ENCODE measurements at places on chromosomes 12 and 14.
A peak's percentile ranks its signal among the peaks of the same experiment; 100 is the strongest.

GRCh38 chr14:91123201-91123600 lies 9.3 kb downstream of the DGLUCY start:
- no peak for DNase-seq

DNA sequence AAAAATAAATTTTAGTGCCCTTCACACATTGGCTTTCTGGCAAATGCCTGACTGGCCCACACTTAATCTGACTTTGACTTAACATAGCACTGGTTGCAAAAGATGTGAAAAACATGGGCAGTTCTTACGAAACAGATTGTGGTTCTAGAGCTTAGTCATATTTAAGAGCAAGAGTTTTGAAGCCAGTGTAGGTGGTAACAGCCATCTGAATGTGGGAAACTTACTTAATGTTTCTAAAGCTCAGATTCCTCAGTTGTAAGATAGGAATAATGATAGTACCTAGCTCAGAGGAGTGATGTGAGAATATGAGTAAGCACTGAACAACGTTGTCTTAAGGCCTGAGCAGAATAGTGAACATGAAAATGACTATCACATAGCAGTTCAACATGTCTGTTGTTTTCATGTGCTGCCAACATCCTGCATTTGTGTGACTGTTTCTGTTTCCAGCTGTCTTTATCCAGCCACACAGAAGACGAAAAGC lies 262.7 kb downstream of the SYT1 start:
- DNase-seq: no peak

GRCh38 chr14:31834616-31835015 lies 242.5 kb upstream of the ARHGAP5 start:
- no peak for DNase-seq

- no peak for DNase-seq
Measured at GRCh38 chr12:108782971-108783370, 51.7 kb upstream of the CORO1C start.

GRCh38 chr14:94751321-94751720 lies 18.6 kb downstream of the GSC start:
- DNase-seq: no peak

DNA sequence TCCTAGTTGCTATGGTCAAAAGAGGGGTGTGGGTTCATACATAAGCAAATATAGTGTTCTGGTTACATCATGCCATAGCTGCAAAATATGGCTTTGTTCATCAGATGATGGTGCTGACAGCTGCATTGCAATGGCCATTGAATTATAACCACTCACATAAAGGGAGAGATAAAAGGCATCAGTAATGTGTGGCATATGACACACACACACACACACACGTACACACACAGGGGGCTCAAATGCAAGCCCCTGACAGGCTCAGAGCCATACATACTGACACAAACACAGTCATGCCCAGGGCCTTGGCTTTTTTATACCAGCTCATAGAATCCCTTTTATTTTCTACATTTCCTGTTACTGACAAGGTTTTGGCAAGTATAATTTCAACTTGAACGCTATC lies 698.9 kb downstream of the BCL11B start:
- no peak for DNase-seq

DNA sequence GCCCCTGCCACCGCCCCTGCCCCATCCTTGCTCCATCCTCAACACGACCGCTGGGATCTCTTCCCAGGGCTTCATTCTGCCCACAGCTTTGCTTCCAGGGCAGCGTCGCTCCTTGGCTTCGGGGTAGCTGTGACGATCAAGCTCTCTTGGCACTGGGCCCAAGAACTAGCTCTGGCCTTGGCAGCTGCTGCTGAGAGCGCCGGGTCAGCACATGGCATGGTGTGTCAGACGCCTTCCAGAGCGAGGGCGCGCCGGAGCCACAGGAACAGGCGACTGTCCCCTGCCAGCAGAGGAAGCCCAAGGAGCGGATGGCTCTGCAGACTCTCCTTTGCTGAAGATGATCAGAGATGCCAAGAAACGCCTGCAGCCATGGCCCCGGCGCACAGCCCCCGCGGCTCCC lies 15.9 kb downstream of the RAB35 start:
- DNase-seq: no peak

DNA sequence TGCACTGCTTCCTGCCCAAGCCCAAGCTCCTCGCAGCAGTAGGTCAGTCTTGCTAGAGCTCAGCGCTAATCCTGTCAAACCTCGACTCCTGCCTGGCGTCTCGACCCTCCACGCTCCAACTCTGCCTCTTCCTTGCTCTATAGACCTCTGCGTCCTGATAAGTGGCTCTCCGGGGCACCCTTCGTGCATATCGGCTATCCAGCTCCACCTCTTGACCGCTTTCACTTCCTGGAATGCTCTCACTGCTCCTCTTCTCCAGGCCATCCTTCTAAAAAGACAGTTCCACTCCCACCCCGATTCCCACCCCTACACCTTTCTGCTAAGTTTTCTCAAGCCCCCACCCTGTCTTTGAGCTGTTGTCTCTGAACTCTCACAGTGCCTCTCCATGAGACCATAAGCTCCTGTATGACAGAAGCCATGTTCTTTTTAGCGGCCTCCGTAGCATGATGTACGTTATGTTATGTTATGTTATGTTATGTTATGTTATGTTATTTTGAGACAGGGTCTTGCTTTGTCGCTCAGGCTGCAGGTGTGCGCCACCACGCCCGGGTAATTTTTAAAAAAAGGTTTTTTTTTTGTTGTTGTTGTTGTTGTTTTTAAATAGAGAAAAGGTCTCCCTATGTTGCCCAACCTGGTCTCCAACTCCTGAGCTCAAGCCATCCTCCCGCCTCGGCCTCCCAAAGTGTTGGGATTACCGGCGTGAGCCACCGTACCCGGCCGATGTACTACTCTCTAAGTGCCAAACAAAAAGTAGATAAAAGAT lies 601 bp downstream of the COX14 start:
- no peak for DNase-seq

GRCh38 chr12:65666876-65667275 lies 157.4 kb upstream of the HMGA2 start:
- DNase-seq: peak; percentile 46

DNA sequence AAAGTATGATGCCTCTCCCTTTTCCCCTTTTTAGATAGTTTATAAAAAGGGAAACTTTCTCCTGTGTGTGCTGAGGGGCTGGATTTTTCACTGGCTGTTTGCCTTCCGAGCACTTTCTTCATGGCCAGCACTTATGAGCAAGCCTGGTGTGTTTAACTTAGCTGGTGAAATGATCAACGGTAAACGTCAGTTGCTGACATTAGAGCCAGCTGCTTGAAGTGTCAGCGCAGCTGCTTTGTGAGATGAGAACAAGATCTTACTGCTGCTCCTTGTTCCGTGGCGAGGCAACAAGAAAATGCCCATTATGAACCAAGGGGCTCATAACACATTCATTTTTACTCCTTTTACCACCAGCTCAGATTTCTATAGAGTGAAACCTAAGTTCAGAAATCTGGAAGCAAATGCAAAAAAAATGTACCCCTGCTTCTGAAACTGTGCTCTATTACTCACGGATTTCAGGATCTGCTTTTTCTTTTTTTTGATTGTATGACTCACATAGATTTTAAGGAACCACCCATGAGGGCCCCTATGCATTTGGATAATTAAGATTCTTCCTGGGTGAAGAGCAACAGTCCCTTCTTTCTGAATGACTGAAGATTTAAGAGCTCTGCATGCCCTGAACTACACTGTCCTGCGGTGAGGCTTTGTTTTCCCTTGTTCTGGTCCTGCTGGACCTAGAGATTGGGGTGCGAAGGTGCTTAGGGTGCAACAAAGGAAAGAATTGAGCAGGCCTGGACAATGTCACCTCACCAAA lies 74.3 kb upstream of the CPM start:
- DNase-seq: peak; percentile 31

DNA sequence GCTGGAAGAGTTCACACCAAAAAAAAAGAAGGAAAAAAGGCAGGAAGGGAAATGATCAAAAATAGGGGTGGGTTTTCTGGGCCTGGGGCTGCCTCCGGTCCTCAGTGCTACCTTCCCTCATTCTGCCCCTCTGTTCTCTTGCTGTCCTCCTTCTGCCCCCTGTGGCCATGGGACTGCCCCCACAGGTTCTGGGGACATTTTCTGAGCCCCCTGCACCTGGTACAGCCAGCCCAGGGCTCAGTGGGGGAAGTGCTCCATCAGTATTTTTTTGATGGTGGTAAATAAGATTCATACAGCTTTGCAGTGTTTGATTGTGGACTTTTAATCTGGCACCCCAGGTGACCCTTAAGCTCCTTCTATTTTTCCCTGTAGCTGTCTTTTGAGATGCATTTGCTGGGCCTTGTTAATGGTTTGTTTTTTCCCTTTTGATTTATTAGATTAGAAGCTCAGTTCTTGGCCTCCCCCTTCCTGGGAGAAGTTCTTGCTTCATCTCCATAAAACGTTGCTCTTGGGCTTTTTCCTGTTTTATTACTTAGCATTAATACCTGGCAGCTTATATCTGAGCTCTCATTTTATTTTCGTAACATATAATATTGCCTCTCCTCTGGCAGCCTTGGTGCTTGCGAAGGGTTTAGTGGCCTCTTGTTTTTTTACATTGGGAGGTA lies 43.1 kb downstream of the CHST11 start:
- no peak for DNase-seq

GRCh38 chr14:29028973-29029582 lies 262.5 kb downstream of the FOXG1 start:
- DNase-seq: no peak

DNA sequence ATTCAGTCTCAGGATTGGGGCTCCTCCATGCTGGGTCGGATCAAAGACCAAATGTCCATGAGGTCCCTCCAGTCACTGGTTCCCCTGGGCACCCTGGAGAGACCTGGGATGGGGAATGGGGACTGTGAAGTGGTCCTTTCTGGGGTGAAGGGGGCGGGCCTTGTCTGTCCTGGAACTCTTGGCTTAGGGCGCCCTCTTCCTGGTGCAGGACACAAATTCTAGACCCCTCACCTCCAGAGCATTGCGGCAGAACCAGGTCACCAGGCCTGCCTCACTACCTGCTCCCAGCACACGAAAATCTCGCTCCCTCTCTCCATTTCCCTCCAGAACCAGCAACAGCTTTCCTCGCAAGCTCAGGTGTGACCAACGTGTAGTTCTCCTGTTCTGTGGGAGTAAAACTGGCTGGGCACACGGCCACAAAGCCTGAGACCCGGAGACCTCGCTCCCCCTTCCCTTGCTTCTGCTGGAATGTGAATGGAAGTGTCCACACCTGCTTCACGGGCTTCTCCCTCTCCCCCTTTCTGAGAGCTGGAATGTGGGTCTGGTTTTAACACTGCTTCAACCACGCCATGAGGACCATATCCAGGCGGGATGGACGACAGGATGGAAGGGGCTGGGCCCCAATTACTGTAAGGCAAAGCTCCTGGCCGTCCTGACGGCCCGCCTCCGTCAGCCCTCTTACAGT lies 112.7 kb downstream of the SCARB1 start:
- DNase-seq: no peak

DNA sequence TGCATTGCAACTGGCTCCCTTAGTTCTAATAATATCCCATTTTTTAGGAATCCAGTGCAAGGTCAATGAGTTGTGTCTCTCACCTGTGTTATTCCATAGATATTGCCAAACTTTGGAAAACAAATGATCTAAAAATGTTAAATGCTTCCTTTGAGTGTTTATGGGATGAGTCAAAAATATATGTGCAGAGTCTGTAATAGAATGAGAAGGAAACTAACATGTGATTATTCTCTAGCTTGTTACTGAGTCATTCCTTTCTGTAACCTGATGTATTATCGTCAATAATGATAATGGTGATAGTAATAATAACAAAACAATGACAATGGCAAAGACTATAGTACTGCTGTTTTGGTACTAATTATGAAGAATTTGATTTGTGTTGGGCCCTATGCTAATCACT lies 11.5 kb downstream of the ACSS3 start:
- no peak for DNase-seq

GRCh38 chr12:124764451-124764850 lies 99.2 kb downstream of the SCARB1 start:
- peak; percentile 75 for DNase-seq

DNA sequence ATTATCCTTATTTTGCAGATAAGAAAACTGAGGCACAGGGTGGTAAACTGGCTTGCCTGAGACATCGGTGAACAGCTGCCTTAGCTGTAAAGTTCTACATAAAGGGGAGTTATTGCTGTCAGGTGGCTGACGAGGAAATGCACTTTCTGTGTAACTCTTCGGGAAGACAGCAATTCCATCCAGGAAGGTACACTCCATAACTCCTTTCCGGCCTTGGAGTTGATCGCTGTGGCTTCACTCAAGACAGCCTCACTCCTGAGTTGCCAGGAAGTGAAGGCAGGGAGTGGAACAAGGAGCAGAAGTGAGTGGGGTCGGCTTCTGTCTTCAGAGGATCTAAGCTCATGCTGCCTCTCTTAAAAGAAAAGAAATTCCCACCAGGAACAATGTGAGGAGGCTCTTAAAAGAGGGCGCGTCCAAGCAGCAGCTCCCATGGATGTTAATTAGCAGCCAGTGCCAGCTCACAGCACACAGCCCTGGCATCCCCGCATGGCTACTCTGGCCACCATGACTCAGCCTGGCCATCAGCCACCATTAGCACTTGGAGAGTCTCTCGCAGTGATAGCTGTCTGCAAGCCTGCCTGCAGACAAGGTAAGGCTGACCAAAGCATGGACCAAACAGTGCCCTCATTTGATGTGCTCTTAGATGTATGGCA lies 60.3 kb downstream of the NUAK1 start:
- no peak for DNase-seq

DNA sequence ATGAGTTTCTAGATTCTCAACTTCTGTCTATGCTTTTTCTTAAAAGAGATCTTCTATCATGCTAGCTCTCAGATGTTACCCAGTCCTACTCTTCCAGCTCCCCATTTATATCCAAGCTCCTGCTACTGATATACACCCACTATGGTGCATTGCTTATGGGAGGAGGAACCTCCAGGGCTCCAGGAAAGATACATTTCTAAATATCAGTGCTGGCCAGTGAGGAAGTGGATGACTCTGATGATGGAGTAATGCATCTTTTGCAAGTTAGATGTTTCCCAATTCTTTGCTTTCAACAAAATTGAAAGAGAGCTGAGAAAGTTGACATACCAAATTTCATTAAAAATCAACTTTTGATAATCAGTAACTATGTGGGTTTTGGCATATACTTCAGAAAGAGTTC lies 105.7 kb upstream of the RESF1 start:
- no peak for DNase-seq

DNA sequence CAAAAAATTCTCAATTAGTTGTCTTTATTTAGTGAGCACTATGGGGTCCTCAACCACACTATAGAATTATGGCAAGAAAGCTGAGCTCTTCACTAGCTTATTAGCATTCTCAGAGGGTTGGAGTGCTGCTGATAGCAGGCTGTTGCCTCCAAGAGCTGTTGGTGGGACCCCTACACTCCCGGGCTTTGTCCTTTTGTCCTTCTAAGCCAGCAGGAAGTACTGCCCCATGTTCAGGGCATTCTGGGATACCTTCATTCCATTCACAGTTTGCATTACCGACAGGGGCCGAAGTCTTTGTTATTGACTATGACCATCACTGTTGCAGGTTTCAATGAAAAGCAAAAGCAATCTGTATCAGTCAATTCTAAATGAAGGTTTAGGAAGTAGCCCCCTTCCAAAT lies 89.5 kb upstream of the OTX2 start:
- DNase-seq: no peak

- DNase-seq: no peak
Measured at GRCh38 chr14:55118761-55119160, 10.3 kb upstream of the LGALS3 start.

GRCh38 chr12:53067993-53068770 lies 11.0 kb downstream of the SPRYD3 start:
- DNase-seq: no peak

GRCh38 chr14:97445367-97445766 lies 648.2 kb downstream of the VRK1 start:
- DNase-seq: no peak

GRCh38 chr12:106309671-106310505 lies 7.4 kb downstream of the TCP11L2 start:
- DNase-seq: no peak
